ENCODE measurements at places on chromosomes 16 and 17.
A peak's percentile ranks its signal among the peaks of the same experiment; 100 is the strongest.

DNA sequence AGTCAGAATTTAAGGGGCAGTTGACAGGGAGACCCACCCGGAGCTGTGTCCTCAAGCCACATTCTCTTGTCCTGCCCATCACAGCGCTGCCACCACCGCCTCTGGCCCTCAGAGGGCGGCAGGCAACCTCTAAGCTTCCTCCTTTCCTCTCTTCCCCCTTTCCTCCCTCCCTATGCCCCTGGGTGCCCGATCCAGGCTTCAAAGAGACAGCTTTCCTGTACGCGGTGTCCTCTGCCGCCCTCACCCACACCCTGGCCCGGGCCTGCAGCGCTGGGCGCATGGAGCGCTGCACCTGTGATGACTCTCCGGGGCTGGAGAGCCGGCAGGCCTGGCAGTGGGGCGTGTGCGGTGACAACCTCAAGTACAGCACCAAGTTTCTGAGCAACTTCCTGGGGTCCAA, 23.5 kb downstream of the WNT9B start:
- DNase-seq: no peak

- peak; percentile 47 for DNase-seq
Observed at GRCh38 chr17:35046740-35047283, 16.7 kb downstream of the RFFL start.

DNA sequence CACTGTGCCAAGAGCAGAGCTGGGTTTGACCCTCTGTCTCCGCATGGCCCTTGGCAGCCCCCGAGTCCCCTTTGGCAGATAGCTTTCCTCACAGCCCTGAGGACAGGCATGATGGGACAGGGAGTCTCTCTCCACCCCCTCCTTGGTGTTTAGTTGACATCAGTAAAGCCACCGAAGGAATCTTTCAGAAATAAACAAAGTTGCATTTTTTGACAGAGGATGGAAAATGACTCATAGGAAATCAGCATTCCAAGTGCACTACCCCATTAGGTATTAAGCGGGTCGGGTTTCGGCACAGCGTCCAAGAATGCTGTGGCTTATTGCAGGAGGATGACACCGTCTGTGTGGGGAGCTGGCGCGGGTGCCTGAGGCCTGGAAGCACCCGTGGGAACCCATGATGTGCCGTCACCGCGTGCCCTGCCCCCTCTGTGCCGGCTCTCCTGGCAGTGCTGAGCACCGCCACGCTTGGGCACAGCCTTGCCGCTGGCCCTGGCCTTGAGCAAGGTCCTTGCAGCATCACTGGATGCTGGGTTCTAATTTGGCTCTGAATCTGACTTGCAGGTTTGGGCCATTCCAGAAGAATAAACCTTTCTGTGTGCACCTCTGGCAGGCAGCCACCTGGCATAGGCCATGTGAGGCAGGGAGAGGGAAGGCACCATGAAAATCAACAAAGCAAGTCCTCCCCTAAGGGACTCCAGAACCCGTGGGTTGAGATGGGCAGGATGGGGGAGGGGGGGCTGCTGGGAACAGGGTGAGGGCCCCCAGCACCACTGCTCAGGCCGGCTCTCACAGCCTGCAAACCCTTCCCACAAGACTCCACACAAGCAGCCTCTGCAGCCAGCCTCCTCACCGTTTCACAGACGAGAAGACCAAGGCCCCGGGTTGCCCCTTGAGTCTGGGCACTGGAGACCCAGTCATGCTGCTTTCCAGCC, 50.5 kb upstream of the ZNF469 start:
- no peak for DNase-seq

DNA sequence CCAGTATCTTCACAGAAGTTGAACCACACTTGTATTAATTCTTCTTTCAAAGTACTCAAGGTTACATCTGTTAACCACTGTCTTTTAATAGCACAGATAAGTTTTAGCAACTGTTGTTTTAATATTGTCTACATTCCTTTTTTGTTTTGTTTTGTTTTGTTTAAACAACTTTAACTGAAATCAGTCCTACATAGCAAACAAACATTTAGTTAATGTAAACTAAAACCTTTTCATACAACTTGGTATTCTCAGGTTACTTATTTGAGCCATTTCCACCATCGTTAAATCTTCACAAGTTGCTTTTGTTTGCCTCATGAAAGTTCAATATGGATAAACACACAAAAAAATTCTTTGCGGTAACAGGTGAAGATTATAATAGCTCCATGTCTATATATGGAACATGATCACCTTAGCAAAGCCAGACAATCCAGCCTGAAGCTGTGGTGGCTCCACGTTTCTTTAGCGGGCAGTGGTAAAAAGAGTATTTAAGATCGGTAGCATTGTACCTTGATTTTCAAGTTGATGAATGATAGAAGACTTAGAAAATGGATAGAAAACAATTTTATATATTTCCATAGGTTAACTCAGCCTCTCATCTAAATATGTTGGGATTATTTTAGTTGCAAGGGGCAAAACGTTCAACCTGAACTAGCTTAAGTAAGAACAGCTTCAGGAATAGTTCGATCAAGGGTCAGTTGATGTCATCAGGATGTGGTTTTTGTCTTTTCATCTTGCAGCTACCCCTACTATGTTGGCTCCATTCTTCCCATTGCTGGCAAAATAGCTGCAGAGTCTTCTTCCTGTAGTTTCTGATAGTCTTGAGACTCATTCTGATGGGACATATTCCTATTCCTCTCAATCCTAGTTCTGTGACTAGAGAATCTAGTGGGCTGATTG, 182.8 kb downstream of the FTO start:
- DNase-seq: no peak

GRCh38 chr17:8345052-8345690, 5.5 kb downstream of the ODF4 start:
- no peak for DNase-seq

DNA sequence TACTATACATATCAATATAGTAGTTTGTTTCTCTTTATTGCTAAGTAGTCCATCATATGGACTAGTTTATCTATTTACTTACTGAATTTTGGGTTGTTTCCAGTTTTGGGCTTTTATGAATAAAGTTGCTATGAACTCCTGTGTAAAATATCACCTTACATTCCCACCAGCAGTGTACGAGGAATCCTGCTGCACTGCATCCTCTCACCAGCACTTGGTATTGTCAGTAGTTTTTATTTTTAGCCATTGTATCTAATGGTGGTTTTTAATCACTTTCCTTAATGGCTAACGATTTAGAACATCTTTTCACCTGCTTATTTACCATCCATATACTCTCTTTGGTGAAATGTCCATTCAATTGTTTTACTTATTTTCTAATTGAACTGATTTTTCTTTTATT, 24.0 kb downstream of the CDC27 start:
- DNase-seq: no peak

DNA sequence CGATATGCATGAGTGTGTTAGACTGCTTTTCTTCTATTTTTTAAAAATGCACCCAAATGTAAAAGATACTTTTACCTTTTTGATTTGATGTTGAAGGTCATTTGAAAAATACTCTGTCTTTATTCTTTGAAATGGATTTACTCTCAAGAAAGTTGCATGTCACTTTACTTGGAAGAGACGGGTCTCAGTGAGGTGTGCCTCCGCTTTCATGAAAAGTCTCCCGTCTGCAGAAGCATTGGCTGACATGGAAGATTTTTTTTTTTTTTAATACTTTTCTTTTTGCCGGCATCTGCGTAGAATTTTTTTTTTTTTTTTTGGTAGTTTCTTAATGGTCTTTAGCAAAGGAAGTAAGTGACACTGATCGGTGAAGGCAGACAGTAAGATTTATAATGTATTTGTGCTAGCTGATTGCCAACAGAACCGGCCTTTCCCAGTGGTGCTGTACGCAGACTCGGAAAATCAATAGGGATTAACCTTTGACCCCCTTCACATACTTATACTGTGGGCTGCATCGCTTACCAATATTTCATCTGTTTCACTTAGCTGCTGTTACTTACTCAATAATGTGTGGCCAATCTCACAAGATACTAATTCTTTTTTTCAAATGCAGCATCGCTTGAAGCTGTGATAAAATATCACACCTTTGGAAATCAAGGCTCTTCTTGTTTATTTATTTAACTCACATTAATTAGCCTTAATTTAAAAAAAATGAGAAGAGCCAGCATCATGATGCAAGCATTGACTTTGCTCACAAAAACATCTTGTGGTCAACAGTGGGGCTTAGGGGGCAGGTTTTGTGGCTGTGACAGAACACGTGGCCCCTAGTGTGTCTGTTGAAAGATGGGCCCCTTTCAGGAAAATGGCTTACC, 383.9 kb downstream of the WWOX start:
- DNase-seq: no peak

GRCh38 chr16:11205754-11206581, 50.0 kb downstream of the SOCS1 start:
- no peak for DNase-seq

- no peak for DNase-seq
Observed at GRCh38 chr17:4635823-4636375, 5.6 kb downstream of the ALOX15 start.
